Activated CD4-positive, CD25-positive, alpha-beta regulatory T cell treated with anti-CD3 and anti-CD28 coated beads, Interleukin-2, amount 50 U/mL, for 16 hours (primary cell): ENCODE measurements at places on chromosomes 7 and 10.

DNA sequence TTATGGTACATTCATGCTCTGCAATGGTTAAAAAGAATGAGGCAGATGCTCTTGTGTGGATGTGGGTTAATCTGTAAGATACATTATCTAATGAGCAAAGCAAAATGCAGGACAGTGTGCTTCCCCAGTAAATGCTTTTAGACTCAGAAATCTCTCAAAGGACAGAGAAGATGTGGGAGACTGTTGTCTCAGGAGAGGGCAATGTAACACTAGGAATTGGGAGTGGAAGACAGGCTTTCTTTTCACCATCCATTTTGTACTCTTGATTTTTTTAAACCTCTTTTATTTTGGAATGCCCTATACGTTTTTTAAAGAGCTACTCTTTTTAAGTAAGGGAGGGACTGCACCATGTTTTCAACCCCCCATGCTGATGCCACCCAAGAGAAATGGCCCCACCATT, 77.5 kb upstream of the ADAM12 start:
- DNase-seq, result no peak

- no peak for DNase-seq
These were observed 22.2 kb downstream of the CDNF start for GRCh38 chr10:14815681-14816080.

GRCh38 chr10:113274176-113274829, 278.6 kb upstream of the HABP2 start:
- no peak for DNase-seq

- no peak for DNase-seq
These were observed 59.0 kb upstream of the EN2 start for GRCh38 chr7:155398944-155399343.

- DNase-seq, result no peak
These were observed 56.7 kb upstream of the SDK1 start for GRCh38 chr7:3244241-3244814.

GRCh38 chr10:34938399-34938670, 123.2 kb upstream of the PARD3 start:
- no peak for DNase-seq

- DNase-seq, result no peak
These were observed 107.8 kb upstream of the PHYHIPL start for GRCh38 chr10:59068581-59069191.

DNA sequence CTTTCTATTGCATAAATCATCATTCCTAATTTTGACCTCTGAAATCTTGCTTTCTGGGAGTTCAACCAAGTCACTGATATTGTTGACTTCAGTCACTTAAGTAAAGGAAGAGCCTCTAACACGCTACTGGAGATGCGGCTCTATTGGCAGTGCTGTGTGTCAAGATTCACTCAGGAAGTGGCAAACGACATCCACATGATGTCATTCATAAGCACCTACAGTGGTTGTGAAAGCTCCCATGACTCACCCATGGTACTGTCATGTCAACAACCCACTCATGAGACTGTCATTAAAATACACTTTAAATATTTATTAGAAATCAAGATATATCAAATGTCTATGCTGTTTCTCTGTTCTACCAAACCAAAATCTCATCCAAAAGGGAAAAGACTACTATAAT, 52.5 kb upstream of the LHFPL3 start:
- DNase-seq, result no peak

- DNase-seq, result no peak
These were observed 4.4 kb downstream of the VIM start for GRCh38 chr10:17232276-17232960.
